Umbilical cord (tissue), 2 donors: ENCODE measurements at places on chromosomes 7 and 10. TPM values are rescaled to one million over a fixed set of nuclear protein-coding genes. Genes with fewer than 3 reads are reported as not detected.

The CCDC3 gene
- total RNA-seq: 56.8 TPM

DNA sequence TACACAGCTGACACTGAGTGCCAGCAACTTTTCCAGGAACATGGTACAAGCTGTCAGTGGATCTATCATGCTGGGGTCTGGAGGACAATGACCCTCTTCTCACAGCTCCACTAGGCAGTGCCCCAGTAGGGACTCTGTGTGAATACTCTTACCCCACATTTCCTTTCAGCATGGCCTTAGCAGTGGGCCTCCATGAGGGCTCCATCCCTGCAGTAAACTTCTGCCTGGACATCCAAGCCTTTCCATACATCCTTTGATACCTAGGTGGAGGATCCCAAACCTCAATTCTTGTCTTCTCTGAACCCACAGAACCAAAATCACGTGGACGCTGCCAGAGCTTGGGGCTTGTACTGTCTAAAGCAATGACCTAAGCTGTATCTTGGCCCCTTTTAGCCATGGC, 116.8 kb downstream of the IQUB start:
- no peak for DNase-seq

DNA sequence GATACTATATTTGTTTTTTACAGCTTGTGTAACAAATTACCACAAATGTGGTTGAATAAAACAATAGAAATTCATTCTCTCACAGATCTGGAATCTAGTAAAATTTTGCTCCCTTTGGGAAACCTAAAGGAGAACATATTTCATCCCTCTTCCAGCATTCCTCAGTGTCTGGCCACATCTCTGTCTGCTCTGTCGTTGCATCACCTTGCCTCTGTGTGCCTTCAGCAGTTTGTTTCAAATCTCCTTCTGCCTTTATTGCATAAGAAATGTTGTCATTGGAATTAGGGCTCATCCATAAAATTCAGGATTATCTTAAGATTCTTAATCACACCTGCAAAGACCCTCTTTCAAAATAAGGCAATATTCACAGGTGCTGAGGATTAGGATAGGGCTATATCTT, 14.5 kb downstream of the OR2A14 start:
- no peak for DNase-seq

- DNase-seq: no peak
These were observed 72.9 kb downstream of the AOAH start for GRCh38 chr7:36651404-36651803.

GRCh38 chr10:102322914-102323313, 72.6 kb upstream of the NFKB2 start:
- DNase-seq: no peak

- DNase-seq: no peak
These were observed 274.7 kb downstream of the NRG3 start for GRCh38 chr10:82149674-82150073.

GRCh38 chr7:153087498-153087897, 327.9 kb downstream of the ACTR3B start:
- DNase-seq: no peak
